HL-60 (cell line): ENCODE measurements at places on chromosomes 3 and 15.

DNA sequence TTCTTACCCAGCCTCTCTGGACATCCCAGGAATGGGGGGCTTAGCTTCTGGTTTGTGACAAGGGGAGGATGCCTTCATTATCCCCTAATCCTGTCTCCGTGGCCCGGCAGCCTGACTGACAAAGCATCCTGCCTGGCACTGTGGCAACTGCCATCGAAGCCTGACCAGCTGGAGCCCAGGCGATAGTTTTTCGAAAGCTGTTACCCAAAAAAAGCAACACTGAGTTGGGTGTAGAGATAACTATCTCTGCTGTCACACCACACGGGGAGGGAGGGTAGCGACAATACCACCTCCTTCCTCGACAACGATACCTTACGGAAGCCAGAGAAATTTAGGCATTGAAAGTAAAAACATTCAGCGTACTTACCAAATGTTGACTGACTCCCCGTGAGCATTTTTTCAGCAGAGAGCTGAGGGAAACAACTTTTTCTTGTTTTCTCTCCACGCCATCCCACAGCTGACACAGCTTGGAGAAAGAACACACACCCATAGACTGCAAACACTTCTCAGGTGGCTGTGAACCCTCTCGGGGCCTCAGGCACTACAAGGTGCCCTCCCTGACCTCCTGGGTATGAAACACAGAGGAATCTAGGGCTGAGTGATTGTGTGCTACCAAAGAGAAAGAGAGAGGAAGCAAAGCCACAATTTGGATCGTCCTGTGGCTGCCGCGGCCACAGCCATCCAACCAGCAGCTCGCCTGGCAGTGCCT, 361.9 kb upstream of the ICE2 start:
- DNase-seq, result no peak

GRCh38 chr3:45741742-45742460, 52.7 kb downstream of the SACM1L start:
- no peak for DNase-seq

DNA sequence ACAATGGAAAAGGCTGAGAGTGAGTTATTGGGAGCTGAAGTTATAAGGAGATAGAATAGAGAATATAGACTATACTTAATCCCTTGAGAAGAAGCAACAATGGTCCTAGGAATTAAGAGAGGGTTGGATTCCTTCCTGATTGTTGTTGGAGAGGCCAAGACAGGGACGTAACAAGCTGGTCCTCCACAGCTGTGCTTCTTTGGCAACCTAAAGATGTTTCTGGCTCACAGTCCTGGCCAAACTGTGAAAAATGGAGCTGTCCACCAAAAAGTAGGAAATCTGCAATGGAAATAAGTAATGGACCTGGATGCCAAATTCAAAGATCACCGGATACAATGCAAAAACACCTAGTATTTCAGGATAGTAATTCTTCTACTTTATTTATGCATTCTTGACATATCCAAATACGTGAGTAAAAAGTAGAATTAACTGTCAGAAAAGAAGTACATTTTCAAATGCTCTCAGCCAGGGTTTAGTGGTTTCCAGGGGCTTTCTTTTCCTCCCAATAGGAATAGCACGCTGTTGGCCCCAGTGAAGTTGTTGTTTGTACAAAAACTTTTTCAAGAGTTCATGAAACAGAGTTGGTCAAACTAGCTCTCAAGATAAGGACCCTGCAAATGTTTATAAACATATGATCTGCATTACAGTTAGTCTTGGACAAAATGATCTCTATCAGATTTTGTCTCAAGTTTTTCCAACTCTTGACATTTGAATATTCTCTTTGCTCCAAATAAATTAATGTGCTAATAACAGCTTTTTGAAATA, 28.3 kb downstream of the CERS3 start:
- DNase-seq, result no peak

DNA sequence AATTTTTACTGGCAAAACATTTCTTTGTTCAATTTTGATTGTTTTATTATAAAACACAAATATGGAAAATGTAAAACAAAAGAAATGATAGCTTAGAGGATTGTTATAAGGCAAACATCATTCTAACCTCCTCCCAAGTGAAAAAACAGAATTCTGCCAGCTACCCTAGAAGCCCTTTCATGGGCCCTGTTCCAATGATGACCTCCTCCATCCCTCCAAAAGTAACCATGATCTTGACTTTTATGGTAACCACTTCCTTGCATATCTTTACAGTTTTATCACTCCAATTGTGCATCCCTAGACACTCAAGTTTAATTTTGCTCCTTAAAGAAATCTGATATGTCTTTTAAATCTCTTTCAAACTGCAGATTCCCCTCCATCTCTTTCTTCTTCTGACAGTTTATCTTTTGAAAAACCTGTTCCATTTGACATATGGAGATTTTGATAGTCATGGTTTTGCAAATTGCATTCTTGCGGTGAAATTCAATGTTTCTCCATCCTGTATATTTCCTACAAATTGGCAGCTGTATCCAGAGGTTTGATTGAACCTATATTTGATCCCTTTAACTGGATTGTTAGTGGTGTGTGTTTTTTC, 27.0 kb upstream of the TNFAIP8L3 start:
- DNase-seq, result no peak

DNA sequence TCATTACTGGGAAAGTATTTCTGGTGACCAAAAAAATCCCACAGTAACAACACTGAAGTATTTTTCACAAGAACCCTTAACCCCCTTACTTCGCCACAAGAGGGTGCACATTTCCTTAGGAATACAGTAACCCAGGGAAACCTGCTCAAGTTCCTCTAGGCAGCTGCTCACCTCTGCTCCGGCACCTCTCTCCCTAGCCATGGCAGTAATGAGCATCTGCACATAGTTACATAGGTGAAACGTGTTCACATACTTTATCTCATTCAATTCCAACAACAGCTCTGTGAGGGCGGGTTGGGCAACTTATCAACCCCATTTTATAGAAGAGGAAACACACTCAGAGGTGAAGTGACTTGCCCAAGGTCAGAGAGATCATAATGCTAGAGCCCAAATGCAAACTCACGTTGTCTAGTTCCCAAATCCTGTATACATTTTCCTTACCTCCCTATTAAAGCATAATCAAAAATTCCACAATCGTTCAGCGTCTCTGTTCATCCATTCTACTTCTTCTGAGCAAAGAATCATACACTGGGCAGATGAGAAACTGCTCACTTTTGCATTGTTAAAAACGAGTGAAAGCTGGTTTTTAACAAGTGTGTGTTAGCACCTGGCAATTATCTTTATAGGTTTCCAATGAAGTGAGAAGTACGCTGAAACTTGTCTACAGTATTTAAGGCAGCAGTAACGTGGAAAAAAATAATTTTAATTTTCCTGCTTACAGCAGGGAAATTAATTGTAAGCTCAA, 90.7 kb downstream of the IGF2BP2 start:
- DNase-seq, result peak; percentile 49

- DNase-seq, result peak; percentile 81
Measured at GRCh38 chr3:183306798-183307671, 54.0 kb downstream of the B3GNT5 start.

- no peak for DNase-seq
Measured at GRCh38 chr15:100495861-100496260, 32.9 kb downstream of the CERS3 start.

GRCh38 chr15:98801234-98801561, 152.9 kb downstream of the IGF1R start:
- no peak for DNase-seq

DNA sequence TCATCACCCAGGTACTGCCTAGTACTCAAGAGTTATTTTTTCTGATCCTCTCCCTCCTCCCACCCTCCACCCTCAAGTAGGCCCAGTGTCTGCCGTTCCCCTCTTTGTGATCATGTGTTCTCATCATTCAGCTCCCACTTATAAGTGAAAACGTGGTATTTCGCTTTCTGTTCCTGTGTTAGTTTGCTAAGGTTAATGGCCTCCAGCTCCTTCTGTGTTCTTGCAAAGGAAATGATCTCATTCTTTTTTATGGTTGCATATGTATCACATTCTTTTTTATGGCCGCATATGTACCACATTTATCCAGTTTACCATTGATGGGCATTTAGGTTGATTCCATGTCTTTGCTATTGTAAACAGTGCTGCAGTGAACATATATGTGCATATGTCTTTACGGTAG, 8.2 kb upstream of the GANC start:
- no peak for DNase-seq

- DNase-seq, result peak; percentile 42
Measured at GRCh38 chr3:137105277-137105977, 147.6 kb downstream of the IL20RB start.

DNA sequence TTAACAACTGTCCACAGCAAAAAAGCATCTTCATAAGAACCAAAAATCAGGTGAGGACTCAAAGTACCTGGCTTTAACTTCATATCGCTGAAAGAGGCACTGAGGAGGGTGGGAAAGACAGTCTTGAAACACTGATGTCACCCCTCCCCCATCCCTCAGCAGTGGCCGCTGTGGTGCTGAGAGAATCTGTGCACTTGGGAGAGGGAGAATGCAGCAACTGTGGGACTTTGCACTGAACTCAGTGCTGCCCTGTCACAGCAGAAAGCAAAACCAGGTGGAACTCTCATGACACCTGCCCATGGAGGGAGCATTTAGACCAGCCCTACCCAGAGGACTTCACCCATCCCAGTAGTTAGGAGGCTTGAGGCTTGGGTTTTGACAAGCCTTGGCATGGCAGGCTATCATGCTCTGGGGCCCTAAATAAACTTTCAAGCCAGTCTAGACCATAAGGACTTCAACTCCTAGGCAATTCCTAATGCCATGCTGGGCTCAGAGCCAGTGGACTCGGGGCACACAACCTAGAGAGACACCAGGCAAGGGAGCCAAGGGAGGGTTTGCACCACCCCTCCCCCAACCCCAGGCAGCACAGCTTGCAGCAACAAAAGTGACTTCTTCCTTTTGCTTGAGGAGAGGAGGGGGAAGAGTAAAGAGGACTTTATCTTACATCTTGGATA, 6.1 kb upstream of the ZSCAN2 start:
- peak; percentile 82 for DNase-seq

GRCh38 chr3:142990721-142991120, 10.6 kb upstream of the U2SURP start:
- no peak for DNase-seq

DNA sequence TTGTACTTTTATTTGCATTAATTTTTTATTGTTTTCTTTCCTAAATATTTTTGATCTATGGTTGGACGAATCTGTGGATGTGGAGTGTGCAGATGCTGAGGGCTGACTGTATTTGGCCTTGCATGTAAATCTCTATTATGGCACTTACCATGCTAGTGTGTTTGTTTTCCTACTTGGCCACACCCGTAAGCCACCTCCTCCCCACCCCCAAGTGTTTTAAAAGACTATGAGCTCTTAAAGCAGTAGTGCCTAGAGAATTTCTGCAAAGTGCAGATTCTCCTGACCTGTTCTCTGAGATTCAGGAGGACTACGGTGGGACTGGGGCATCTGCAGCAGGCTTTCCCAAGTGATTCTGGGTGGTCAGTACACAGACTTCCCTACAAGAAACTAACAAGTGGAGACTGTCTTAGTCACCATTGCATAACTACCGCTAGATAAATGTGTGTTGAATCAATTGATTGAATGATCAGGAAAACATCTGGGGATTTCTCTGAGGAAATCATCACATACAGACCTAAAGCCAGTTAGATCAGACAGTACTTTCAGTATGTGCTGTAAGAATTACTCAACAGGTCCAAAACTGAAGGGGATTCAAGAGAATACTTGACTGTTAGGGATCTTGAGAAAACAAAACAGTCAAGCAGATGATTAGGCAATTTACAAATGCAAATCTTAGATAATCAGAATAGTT, 6.2 kb upstream of the TIPARP start:
- DNase-seq, result no peak

- DNase-seq, result no peak
Measured at GRCh38 chr3:157156837-157157635, 2.9 kb downstream of the CCNL1 start.

GRCh38 chr3:190192087-190192486, 71.4 kb upstream of the P3H2 start:
- no peak for DNase-seq

GRCh38 chr3:127671523-127672428, 976 bp upstream of the ABTB1 start:
- no peak for DNase-seq

- DNase-seq, result peak; percentile 39
Measured at GRCh38 chr3:188060840-188061544, 93.0 kb upstream of the LPP start.

DNA sequence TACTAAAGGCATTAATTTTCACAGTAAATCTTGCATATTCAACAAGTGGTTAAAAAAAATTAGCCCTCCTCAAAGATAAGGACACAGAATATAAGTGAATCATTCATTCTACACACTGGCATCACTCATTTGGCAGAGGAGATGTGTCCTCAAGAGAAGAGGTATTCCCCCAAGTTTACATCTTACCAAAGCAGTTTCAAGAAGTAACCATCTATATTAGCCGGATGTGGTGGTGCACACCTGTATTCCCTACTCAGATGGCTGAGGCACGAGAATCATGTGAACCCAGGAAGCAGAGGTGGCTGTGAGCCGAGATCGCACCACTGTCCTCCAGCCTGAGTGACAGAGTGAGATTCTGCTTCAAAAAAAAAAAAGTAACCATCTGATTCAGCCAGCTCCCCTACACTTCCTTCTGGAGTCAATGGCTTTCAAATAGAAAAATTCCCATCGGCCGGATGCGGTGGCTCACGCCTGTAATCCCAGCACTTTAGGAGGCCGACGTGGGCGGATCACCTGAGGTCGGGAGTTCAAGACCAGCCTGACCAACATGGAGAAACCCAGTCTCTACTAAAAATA, 15.4 kb downstream of the RAF1 start:
- peak; percentile 7 for DNase-seq

- DNase-seq, result no peak
Measured at GRCh38 chr3:192090586-192090985, 629.6 kb downstream of the PYDC2 start.

DNA sequence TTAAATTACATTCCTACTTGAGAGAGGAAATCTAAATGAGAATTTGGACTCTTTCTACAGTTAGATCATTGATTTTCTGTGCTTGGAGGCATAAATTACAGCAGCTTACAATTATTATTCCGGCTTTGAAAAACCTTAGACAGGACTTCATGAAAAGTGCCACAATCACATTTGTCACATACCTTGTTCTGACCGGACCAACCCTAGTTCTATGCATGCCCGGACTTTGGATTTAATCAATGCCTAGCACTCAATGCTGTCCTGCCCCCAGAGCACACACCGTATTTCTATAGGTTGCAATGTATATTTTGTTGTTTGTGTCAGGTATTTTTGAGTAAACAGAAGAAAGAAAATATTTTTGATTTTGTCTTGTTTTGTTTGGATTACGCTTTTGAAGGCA, 424.7 kb upstream of the PDZRN3 start:
- no peak for DNase-seq

- no peak for DNase-seq
Measured at GRCh38 chr3:31924610-31925270, 56.3 kb downstream of the OSBPL10 start.

GRCh38 chr15:37517191-37517895, 417.0 kb upstream of the MEIS2 start:
- DNase-seq, result no peak

- DNase-seq, result no peak
Measured at GRCh38 chr3:35965908-35966307, 326.6 kb downstream of the ARPP21 start.

- DNase-seq, result no peak
Measured at GRCh38 chr3:129764090-129764489, 129.4 kb downstream of the TMCC1 start.
